ENCODE measurements at places on chromosomes 16 and 17.

DNA sequence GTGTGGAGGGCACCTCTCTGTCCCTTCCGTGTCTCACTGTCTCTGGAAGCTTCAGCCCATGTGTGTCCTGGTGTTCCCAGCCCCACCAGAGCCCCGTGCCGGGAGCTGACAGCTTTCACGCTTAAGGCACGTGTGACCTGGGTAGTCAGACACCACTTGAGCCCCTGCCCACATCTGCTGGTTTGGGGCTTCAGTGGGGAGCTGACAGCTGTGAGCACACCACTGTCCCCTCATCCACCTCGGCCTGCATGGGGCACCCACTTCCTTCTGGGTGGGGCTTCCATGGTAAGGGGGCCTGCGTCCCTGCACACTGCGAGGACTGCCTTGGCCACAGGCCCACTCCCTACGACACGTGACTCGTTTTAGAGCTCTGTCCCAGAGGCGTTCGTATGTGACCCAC lies 2.6 kb upstream of the TEDC2 start:
- no peak for DNase-seq

DNA sequence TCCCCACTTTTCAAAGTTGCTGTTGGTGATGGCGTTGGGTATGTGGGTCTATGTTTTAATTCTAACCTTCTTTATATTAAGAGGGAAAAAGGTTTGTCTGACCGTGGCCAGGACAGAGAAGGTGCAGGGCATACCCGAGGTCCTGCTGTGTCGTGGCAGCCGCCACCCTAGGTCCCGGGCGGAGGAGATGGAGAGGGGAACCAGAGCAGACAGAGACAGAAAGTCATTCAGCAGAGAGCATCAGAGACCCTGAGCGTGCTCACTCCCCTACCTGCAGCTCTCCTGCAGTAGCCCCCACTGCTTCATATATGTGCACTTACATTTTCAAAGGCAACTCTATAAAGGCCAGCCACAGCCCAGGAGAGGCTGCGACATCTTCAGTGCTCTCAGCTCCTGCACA lies 327.2 kb upstream of the TNRC6C start:
- DNase-seq = no peak

- DNase-seq = no peak
Observed at GRCh38 chr17:76660656-76661042, 17.1 kb upstream of the ST6GALNAC1 start.

DNA sequence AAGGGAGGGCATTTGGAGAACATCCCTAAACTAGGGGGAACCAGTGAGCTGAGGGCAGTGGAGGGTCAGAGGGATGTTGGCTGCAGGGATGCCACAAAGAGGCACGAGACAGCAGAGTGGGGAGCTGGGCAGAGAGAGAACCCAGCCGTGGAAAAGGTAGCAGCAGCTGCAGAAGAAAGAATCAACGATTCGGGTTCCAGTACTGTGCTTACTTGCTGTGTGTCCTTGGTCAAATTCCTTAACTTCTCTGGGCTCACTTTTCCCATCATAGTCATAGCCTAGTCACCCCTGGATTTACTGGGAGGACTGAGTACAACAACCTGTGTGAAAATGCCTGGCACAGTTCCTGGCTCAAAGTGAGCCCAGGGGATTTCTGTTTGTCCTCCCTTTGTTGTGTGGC lies 12.8 kb upstream of the MMP2 start:
- no peak for DNase-seq

GRCh38 chr17:33875973-33876372 lies 379.1 kb upstream of the CCL2 start:
- DNase-seq = no peak

- DNase-seq = no peak
Observed at GRCh38 chr16:53080345-53081031, 25.7 kb downstream of the CHD9 start.

DNA sequence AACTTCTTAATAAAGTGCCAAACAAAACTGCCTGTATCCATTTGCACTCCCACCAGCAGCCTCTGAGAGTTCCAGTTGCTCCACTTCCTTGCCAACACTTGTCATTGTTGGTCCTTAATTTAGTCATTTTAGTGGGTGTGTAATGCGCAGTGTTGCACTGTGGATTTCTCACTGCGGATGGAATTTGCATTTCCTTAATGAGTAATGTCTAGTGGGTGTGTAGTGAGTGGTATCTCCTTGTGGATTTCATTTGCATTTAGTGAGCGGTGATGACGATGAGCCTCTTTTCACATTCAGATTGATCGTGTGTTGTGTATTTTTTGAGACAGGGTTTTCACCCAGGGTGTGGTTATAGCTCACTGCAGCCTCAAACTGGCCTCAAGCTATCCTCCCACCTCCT lies 4.1 kb upstream of the MSLN start:
- no peak for DNase-seq

DNA sequence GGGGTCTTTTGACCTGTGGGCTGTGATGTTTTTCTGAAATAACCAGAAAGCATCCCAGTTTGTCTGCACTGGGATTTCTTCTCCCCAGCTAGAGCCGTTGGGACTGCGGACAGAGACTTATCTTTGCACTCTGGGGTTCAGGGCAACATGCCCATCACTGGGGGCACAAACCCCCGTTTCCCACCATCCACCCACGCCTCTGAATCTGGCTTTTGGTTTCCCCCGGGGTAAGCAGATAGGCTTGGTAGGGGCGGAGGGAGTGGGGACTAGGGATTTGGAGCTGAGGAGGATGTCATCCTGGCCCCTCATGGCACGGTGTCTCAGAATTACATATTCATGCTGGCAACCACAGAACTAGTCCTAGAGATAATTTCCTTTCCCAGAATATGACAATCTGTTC lies 68.6 kb downstream of the CCDC182 start:
- DNase-seq = no peak

- DNase-seq = no peak
Observed at GRCh38 chr17:42289611-42290181, 1.4 kb downstream of the STAT5A start.

DNA sequence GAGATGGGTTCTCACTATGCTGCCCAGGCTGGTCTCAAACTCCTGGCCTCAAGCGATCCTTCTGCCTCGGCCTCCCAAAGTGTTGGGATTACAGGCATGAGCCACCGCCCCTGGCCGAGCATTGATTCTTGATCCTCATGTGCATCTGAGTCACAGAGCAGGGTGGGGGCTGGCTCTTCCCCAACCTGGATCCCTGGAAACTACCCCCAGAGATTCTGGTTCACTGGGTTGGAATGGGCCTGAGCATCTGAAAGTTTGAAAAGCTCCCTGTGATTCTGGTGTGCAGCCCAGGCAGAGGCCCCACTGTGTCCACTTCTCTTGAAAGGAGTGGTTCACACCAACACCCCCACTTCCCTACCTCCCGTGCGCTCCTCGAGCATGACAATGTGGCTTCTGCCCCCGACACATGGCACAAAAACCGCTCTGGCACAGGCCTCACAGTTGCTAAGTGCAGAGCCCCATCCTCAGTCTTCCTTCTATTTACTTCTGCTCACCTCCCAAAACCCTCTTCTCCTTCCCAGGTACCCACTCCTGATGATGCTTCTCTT lies 4.6 kb downstream of the QPRT start:
- no peak for DNase-seq

GRCh38 chr17:80805032-80805751 lies 186.4 kb upstream of the CHMP6 start:
- DNase-seq = no peak

GRCh38 chr17:17401271-17401781 lies 75.5 kb upstream of the MED9 start:
- no peak for DNase-seq

- DNase-seq = no peak
Observed at GRCh38 chr16:88004391-88004790, 53.2 kb downstream of the BANP start.

GRCh38 chr17:3004150-3004801 lies 59.1 kb downstream of the OR1D5 start:
- DNase-seq = peak; percentile 25

GRCh38 chr16:23535901-23536300 lies 21.2 kb downstream of the EARS2 start:
- no peak for DNase-seq

DNA sequence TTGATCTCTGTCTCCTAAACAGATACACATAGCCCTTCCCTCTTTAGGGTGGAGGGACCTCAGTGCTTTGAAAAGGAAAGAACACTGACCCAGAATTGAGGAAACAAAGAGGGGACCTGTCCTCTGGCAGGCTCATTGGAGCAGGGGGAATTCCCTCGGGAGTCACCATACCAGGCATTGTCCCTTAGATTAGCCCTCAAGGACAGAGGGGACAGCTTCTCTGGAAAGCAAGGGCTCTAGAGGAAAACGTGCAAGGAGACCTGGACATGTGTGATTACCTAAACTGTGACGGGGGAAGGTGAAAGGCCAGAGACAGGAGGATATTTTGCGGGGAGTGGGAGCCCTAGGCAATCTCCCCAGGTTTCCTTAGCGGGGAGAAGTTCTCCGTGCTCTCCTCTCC lies 7.6 kb upstream of the FZD2 start:
- DNase-seq = no peak

DNA sequence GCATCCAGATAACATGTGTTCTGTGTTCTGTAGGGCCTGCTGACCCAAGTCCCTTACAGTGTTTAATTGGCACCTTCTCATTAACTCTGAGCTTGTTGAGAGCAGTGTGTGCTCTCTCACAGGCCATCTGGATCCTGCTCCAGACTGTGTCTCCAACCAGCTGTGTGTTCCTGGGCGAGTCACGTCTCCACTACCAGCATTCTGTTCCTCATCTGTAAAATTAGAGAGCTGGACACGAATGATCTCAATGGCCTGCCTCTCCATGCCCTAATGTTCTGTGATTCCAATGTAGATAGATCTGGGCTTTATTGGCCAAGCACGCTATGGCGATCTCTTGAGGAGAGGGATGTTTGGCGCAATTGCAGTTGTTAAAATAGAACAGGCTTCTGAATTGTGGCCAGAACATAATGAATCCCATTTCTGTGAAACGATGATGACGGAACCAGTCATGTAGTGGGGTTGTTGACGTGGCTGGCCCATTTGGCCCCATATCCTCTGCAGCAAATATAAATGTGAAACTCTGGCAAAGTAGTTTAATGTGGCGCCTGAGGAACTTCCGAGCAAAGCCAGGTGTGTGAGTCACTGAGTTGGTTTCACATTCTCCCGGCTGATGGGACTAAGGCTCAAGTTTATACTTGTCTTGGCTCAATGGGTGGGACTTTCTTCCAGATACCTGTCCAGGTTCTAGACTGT lies 22.2 kb downstream of the TBX4 start:
- no peak for DNase-seq

DNA sequence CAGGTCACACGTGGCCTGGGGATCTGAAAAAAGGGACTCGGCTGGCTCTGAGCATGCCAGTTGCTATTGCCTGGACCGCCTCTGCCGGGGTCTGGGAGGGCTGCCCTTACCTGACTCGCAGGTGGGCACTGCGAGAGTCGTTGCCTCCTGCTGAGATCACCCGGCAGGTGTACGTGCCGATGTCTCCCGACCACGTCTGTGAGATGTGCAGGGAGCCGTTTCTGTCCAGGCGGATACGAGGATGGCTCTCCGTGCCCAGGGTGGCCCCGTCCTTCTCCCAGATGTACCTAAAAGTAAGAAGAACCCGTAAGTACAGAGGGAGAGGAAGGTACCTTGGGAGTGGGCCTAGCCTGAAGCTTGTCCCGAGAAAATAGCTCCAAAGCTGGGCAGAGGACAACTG lies 112.0 kb upstream of the CDC42EP4 start:
- no peak for DNase-seq

DNA sequence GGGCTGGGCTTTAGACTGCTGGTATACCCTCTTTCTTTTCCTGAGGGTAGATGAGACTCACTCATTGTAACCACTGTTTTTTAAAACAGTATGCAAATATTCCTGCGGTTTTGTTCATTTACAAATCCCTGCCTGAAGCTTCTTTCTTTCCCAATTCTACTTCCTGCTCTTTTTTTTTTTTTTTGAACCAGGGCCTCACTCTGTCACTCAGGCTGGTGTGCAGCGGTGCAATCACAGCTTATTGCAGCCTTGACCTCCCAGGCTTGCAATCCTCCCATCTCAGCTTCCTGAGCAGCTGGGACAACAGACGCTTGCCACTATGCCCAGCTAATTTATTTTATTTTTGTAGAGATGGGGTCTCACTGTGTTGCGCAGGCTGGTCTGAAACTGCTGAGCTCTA lies 8.0 kb upstream of the SULT1A1 start:
- no peak for DNase-seq
